ENCODE measurements at places on chromosomes 4 and X.
A peak's percentile ranks its signal among the peaks of the same experiment; 100 is the strongest.

DNA sequence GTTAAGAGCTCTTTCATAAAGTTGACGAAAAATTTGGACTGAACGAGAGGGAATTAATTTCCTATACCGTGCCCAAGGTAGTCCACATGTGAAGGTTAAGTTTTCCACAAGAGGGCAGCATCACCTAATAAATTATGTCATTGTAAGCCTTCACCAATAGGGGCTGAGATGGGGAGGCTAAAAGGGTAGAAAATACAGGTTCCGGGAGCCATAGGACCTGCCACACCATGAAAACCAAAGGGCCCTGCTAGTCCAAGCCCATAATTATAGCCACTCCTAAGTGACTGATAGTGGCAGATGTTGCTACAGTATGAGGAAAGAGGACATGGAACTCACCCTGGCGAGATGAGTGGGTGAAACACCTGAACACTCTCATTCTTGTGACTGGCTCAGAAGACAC is 122.2 kb downstream of the SHROOM4 start:
- DNase-seq = no peak

DNA sequence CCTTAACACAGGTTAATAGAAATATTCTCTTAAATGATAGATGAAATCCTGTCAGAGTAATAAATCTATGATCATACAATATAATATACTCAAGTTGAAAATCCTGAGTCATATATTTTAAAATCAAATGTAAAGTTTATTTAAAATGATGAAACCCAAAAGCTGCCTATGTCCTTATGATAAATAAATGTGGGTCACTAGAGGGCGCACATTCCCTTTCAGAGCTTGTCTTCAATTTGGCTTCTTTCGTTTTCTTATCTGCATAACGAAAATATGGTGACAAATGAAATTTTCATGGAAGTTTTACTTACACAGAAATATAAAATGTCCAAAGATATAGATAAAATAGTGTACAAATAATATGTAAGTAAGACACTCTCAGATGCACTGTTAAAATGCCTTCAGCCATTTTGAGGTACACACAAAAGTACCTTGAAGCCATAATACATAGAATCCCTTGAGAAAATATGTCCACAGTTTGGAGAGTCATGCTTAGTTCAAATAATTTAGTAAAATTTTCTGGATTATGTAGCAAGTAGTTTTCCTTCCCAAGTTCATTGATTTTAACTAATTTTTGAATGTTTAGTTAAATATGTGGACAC is 680.4 kb downstream of the DMD start:
- no peak for DNase-seq

DNA sequence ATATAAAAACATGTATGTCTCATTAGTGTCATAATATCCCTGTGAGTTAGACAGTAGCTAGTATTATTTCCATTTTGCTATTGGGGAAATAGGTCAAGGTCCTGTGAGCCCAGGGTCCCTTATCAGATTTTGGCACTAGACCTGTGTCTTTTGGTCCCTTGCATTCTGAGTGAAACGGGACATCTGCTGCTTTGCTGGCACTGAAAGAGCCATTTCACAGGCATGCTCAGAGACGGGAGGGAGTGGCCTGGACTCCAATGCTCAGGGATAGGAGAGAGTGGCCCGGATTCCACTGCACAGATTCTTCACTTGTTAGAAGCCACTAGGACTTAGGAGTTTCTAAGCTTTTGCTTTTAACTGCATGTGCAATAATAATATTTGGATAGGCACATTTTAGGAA is 177.2 kb downstream of the TSPAN5 start:
- peak; percentile 2 for DNase-seq

DNA sequence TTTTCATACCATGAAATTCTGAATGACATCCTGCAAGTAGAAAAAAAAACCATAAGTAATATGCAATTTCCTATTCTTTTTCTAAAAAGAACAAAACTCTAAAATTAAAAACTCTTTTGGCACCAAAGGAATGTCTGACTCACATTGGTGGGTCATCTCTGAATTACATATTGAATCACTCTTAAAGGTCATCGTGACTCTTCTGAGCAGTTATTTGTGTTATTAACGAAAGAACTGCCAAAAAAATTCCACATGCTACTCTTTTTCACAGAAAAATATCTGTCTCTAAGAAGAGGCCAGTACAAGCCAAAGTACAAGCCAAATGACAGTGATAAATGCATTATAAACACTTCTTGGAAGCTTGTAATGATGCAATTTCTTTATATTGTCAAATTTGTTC is 282.2 kb downstream of the GUCY2F start:
- no peak for DNase-seq

DNA sequence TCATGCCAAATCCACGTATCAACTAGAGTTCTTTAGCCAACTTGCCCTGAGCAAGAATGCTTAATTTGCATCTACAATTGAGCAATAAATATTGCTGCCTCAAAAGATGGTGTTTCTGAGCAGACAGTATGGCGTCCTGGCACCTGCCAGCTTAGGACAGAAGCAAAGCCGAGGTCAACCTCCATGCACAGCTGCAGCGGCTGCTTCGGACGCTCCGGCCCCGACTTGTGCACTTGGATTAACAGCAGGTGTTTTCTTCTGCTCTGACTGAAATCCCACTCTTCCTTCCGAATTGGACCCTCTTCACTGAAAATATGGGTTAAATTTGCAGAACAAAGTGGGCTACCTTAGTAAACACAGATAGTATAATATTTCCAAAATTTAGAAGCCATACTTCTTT is 215.2 kb upstream of the ETNPPL start:
- DNase-seq = no peak

DNA sequence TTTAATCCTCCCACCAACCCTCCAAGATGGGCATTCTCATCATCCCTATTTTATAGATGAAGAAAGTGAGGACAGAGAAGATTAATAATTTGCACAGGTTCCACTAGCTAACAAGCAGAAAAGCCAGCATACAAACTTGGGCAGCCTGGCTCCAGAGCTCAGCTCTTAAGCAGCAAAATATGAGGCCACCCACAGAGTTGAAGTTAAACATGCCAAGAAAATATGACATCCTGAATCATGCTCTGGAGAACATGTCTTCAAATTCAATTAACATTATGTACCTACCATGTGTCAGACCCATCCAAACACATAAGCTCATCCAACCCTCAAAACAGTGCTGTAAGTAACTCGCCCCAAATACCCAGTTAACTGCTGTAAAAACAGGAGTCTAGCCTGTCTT is 33.9 kb downstream of the USP46 start:
- no peak for DNase-seq

- DNase-seq = no peak
Measured at GRCh38 chr4:47494124-47494430, 9.0 kb downstream of the ATP10D start.

GRCh38 chr4:8108261-8108660 is 50.4 kb downstream of the ABLIM2 start:
- no peak for DNase-seq

DNA sequence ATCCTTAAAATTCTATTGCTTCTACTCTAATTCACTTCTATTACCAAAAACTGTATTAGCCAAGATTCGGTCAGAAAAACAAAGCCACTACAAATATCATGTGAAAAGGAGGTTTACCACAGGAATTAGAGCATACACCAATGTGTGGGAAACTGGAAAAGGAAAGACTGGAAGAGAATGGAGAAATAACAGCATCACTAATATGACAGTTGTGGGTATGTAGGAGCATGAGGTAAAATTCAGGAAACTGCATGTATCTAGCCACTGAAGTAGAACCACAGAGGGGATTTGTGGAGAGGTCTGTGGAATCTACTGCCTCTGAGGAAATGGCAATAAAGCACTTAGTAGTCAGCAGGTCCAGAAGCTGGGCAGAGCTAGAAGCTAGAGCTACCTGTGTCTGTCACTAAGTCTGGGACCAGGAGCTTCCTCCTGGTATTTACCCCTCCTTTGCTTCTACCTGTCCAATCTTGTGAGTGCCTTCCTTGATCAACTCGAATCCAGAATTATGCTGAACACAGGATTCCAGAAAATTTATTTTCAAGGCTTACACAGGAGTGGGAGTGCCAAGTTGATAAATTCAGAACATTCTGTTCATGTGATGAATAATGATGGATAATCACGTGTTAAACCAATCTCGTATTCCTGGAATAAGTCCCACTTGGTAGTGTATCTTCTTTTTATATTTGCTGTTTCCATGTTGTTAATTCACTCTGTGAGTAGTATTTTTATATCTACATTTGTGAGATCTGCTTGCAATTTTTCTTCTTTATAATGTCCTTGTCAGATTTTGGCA is 52.6 kb downstream of the NAF1 start:
- DNase-seq = no peak

- DNase-seq = no peak
Measured at GRCh38 chrX:53798281-53798680, 111.8 kb upstream of the HUWE1 start.

- no peak for DNase-seq
Measured at GRCh38 chr4:156941940-156942548, 29.6 kb downstream of the PDGFC start.

- DNase-seq = no peak
Measured at GRCh38 chr4:86910820-86911684, 18.8 kb upstream of the C4orf36 start.

GRCh38 chr4:113760094-113760794 is 1.3 kb downstream of the CAMK2D start:
- no peak for DNase-seq

DNA sequence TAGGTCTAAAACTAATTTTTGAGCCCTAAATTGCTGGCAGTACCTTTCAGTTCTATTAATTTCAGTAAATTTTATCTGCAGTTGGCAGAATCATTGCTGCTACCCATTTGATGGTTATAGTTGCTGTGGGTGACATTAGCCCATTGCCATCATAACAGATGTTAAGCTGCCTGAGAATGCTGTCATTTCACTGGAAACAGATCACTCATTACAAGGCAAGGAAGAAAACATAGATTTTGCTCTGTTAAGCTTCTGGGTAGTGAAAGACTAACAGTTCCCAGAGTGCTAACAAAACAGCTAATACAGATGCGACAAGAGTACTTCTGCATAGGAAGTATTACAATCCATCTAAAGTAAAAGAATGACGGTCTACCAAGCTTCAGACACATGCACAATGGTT is 213.2 kb downstream of the SPANXN3 start:
- no peak for DNase-seq

DNA sequence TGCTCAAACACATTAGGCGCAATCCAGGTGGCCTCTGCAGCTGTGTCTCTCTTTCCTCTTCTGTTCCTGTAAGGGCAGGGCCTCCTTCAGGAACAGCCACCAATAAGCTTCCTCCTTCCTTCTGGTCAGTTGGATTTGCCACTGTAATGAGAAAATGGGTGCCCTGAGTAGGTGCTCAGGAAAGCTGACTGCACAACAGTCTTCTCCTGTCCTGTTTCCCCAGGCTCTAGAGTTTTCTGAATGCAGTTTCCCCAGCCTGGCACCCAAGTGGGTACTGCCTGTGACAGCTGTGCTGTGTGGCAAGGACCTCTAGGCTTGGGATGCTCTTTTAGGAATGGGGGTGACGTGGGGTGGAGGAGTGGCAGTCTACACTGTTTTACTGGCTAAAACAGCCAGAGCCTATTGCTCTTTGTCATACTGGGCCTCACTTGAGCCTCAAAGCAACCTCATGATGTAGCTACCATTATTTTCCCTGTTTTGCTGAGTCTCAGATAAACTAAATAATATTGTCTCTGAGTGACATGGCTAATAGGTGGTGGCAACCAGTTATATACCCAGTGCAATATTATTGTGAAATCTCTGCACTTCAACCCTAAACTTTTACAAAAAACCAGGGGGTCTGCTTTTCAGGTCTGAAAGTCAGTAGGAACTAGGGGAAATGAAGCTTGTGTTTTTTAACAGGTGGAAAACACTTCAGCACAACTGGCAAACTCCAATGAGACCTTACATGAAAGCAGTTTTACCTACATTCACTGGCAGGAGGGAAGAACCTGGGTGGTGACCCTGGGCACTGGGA is 1.2 kb downstream of the CXCL2 start:
- no peak for DNase-seq

DNA sequence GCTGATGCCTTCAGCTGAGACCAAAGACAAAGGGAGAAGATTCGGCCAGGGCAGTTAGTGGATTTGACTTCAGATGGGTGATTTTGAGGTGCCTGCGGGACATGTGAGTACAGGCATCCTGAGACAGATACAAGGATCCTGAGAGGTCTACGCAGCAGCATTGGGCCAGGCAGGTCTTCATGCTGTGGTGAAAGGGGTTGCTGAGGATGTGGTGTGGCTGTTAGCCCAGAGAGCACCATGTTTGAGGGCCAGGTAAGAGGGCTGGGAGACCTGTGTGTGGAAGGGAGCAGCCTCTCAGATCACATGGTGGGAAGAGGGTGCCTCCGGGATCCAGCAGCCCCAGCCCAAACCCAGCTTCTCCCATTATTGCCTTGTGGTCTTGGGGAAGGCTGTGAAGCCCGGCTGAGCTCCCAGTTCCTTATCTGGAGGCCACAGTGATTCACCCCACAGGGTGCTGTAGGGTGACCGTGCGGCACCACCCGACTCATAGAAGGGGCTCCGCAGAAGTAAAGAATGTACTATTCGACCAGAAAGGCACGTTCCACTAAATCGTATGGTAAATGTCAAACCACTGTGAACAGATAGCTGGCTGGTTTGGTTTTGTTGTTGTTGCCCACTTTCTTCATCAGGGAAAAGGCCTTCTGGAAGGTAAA is 27.7 kb upstream of the TADA2B start:
- DNase-seq = no peak

DNA sequence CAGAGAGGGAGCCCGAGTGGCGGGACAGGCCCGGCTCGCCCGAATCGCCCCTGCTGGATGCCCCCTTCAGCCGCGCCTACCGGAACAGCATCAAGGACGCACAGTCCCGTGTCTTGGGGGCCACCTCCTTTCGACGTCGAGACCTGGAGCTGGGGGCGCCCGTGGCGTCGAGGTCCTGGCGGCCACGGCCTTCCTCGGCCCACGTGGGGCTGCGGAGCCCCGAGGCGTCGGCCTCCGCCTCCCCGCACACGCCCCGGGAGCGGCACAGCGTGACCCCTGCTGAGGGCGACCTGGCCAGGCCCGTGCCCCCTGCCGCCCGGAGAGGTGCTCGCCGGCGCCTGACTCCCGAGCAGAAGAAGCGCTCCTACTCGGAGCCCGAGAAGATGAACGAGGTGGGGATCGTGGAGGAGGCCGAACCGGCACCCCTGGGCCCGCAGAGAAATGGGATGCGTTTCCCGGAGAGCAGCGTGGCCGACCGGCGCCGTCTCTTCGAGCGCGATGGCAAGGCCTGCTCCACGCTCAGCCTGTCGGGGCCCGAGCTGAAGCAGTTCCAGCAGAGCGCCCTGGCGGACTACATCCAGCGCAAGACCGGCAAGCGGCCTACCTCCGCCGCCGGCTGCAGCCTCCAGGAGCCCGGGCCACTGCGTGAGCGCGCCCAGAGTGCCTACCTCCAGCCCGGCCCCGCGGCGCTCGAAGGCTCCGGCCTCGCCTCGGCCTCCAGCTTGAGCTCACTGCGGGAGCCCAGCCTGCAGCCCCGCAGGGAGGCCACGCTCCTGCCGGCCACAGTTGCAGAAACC is 156.9 kb downstream of the SOWAHB start:
- DNase-seq = no peak

DNA sequence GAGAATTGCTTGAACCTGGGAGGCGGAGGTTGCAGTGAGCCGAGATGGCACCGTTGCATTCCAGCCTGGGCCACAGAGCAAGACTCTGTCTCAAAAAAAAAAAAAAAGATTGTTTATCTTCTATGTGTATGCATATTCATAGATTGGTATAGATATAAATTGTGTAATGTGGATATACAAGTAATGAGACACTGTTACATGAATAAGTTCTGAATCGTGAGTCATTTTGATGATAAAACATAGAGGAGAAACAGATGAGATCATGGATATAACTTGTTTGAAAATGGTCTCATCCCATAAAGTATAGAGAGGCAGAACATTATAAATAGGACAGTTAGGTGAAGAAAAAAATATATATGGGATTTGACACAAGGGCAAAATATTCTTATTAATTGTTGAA is 628.0 kb downstream of the IL1RAPL1 start:
- DNase-seq = no peak
